ENCODE measurements at places on chromosomes 3 and 15.

DNA sequence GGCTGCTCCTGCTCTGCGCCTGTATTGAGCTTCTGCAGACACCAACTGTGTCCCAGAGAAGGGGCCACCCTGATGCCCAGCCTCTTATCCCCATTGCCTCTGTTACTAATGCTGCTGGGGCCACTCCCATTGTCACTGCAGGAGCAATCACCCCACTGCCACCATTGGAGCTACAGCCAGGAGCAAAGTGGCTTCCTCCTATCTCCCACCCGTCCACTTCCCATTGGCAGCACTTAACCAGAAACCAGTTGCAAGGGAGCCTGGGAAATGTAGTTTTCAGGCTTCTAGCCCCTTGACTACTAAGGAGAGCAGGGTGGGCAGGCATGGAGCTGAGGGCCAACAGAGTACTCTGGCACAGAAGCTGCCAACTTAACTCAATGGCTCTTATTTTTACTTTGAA, 55.9 kb upstream of the KLF13 start:
- DNase-seq = no peak

DNA sequence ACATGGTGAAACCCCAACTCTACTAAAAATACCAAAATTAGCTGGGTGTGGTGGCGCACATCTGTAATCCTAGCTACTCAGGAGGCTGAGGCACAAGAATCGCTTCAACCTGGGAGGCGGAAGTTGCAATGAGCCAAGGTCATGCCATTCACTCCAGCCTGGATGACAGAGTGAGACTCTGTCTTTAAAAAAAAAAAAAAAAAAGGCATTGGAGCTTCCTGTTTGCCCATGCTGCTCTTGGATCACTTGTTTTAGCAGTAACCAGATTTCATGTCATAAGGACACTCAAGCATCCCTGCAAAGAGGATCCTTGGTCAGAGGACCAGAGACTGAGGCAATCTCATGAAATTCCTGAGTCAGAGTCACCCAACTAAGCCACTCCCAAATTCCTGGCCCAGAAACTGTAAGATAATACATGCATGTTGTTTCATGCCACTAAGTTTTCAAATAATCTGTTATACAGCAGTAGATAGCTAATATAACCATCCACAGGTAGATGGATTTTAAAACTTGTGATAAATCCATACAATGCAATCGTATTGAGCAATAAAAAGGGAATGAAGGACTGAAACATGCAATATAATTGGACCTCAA, 82.0 kb upstream of the XXYLT1 start:
- DNase-seq = no peak

GRCh38 chr15:48449734-48450133, 118.5 kb downstream of the DUT start:
- DNase-seq = no peak

DNA sequence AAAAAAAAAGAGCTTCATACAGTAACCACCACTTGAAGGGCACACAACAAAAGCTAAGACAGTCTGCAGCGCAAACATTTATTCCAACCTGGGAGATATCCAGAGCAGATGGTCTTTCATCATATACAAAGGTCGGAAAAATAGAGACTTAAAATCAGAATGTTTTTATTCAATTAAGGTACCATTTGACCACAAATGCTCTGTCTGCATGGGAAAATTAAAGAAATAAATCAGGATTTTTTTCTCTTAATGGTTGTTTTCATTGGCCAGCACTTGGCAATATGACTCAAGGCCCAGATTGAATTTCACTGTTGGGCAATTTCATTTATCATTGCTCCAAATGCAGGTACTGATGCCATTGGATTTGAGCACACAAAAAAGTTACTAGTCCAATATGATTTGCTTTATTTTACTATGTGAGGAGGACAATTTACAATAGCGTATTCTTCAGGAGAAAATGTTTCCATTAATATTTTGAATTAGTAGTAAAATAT, 145.9 kb upstream of the AGTR1 start:
- DNase-seq = no peak

GRCh38 chr3:188217726-188218125, 63.8 kb downstream of the LPP start:
- DNase-seq = no peak
